ENCODE measurements at places on chromosomes 6 and 20.

DNA sequence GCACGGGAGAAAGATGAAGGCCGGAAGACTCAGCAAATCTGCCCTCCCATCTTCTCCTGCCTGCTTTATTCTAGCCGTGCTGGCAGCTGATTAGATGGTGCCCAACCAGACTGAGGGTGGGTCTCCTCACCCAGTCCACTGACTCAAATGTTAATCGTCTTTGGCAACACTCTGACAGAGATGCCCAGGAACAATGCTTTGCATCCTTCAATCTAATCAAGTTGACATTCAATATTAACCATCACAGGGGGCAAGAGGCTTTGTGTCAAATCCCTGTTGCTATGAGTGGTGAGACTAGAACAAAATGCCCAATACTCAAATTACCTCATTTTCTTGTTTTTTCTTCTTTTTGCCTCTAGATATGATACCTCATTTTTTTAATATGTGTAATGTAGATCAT, 27.4 kb upstream of the PLAGL1 start:
- DNase-seq, result no peak

GRCh38 chr6:5995658-5995948, 11.1 kb downstream of the NRN1 start:
- DNase-seq, result no peak

GRCh38 chr6:56659721-56660380, 17.2 kb upstream of the DST start:
- DNase-seq, result no peak

DNA sequence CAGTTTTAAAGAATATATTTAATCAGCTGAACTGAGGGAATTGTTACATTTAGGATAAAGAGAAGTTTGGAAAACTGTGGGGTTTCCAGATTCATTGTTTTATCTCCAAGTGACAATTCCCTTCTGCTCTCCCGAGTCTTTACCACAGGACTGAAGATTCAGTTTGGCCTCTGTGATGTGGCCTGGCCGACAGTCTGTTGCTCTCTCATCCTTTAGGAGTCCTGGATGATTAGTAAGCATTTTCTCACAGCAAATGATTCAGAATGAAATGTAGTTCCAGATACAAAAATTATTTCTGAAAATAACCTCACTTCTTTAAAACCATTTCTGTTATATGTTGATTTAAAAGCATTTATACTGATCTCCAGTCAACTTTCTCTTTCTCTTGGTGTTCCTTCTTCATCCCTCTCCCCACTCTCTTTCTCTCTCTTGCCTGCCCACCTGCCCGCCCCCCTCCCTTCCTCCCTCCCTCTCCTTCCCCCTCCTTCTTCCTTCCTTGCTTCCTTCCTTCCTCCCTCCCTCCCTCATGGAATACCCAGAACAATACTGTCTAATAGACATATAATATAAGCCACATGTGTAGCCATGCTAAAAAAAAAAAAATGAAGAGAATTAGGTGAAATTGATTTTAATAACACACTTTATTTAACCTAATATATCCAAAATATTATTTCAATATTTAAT, 254.9 kb downstream of the PRL start:
- no peak for DNase-seq

DNA sequence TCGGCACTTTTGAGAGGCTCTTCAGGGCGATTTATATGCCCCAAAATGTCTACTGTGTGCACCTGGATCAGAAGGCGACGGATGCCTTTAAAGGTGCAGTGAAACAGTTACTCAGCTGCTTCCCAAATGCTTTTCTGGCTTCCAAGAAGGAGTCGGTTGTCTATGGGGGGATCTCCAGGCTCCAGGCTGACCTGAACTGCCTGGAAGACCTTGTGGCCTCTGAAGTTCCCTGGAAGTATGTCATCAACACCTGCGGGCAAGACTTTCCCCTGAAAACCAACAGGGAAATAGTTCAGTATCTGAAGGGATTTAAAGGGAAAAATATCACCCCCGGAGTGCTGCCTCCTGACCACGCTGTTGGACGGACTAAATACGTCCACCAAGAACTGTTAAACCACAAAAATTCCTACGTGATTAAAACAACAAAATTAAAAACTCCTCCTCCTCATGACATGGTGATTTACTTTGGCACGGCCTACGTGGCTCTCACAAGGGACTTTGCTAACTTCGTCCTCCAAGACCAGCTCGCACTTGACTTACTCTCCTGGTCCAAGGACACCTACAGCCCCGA, 8.2 kb downstream of the GCNT2 start:
- DNase-seq, result no peak

DNA sequence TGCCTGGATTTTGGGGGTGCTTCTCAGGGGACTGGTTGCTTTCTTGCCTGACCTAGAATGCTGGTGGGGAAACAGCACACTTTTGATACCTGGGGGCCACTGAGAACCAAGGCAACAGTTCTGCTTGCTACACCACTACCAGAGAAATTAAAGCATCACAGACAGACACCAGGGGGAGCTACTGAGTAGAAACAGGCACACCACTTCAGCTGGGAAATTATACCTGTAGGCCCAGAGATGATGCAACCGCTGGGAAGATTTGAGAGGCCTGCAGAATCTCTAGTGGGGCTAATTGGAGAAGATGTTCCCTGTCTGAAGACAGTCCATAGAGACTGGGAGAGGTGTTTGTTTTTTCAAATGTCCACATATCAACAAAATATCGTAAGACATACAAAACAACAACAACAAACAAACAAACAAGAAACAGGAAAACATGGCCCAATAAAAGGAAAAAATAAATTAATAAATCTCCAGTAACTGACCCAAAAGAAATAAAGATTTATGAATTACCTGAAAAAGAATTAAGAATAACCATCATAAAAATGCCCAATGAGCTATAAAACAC, 129.4 kb upstream of the RIN2 start:
- no peak for DNase-seq

GRCh38 chr6:167648501-167649278, 178.0 kb upstream of the AFDN start:
- no peak for DNase-seq

GRCh38 chr20:62253398-62253797, 15.1 kb downstream of the OSBPL2 start:
- DNase-seq, result no peak

DNA sequence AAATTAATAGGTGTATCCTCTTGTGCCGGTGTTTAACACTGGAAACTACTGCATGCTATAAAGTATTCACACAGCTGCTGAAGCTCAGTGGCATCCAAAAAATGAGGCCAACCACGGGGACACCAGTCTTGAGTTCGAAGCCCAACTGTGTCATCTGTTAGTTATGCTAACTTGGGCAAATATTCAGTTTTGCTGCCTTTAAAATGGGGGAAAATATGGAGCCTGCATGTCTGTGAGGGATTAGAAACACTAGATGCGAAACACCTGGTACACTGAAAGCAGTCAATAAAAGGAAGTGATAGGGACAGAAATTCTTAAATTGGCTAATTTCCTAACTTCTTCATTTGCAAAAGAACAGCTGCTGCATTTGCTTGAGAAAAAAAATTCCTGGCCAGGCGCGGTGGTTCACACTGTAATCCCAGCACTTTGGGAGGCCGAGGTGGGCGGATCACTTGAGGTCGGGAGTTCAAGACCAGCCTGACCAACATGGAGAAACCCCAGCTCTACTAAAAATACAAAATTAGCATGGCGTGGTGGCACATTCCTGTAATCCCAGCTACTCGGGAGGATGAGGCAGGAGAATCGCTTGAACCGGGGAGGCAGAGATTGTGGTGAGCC, 36.6 kb upstream of the MLIP start:
- DNase-seq, result no peak

DNA sequence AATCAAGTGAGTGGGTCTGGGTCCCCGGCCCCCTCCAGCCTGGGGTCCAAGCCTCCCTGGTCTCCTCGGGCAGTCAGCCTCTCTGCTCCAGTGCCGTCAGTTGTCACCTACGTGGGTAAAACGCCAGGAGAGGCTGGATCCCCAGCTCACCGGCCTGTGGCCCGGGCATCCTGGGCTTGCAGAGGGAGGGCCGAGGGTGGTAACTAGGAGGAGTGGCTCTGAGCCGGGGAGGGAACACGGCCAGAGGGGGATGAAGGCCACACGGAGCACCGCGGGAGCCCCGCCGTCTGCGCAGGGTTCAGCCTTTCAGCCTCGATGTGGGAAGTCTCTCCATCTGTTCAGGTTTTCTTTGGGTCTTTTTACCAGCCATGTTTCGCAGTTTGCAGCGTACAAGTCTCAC, 29.5 kb upstream of the BHLHE23 start:
- DNase-seq, result no peak

DNA sequence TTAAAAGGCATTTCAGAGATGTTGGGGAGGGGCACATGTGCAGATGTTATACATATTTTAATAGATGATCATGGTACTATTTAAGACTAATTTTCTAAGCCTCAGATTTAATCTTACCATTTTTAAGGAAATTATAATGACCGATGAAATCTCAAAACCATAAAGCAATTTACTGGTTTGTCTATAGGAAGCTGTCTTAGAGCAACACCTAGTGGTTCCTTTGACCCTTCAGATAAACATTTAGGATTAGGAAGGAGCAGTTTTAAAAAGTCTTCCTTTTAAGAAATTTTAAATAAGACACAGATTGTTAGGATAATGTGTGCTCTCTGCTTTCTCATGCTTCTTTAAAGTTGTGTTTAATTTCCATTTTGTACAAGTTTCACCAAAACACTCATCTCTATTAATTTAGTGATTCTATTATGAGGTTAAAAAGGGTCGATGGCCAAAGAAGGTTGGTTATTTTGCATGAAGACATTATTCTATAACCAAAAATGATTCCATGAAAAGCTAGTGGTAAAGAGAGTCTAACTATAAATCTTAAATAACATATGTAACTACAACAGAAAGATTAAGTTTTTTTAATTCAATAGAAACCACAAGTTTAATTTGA, 376.4 kb downstream of the HACE1 start:
- DNase-seq, result no peak

GRCh38 chr6:26497610-26498009, 2.5 kb upstream of the BTN1A1 start:
- no peak for DNase-seq

- DNase-seq, result no peak
Measured at GRCh38 chr6:31770860-31771259, 6.3 kb downstream of the VWA7 start.

- DNase-seq, result no peak
Measured at GRCh38 chr6:140979642-140980091, 1153.1 kb upstream of the GJE1 start.

DNA sequence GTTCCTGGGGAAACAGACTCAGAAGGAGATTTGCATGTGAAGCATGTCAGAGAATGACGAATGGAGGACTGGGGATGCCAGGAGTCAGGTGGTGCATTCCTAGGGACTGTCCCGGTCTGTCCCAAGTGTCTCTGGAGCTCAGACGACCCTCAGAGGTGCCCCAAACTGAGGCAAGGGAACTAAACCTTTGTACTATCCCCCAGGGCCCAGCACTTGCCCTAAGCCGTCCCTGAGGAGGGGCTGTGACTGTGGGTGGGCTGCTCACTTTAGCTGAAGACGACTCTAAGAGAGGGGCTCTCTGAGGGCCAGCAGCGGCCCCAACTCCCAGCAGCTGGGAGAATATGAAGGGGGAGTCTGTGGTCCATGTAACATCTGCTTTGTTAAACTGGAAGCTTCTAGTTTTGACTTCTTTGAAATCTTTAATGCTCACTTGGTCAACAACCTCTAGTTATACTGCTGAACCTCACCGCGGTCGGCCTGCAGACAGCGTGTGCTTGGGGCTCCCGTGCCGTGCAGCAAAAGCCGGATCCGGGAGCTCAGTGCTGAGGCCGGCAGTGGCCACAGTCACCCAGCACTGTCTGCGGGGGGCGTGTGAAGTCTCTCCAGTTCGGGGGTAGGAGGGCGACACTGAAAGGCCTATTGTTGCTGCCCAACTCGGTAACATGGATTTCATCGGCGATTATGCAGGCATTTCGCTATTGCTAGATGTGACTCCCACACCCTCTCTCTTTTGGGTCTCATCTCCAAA, 34.2 kb downstream of the TUBB2B start:
- no peak for DNase-seq

GRCh38 chr20:34037121-34037520, 43.4 kb downstream of the RALY start:
- no peak for DNase-seq

DNA sequence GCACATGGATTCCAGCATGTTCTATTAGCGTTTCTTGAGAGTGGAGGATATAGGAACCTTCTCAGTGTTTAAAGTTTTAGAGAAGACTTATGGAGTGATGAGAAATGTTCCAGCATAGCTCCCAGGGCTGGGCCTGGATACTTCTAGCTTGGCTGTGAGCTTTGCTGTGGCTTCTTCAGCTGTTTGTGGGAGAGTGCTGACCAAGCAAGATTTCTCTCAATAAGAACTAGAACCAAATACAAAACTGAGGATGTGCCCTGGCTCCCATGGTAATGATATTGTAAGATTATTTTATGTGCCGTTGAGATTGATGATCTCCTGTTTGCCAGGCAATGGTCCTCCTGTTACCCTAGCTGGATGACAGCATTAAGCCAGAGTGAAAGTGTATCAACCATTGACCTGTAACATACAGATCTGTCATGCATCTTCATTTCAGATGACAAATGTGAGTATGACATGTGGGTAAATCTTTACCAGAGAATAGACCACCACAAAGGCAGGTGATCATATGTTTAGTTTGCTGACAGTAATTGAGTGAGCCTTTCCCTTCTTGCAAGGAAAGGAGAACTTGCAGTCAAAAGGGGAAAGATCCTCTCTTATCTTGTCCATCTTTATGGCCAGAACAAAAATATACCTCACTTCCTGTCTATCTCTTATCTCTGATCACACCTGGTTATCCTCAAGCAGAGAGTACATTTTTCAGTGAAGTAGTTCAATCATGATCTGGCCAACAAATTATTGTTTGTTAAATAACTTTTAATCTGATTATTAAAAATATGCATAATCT, 180.1 kb downstream of the SLC24A3 start:
- DNase-seq, result no peak

GRCh38 chr6:37724530-37725220, 27.0 kb upstream of the MDGA1 start:
- DNase-seq, result no peak

- no peak for DNase-seq
Measured at GRCh38 chr6:77143659-77144447, 319.4 kb downstream of the HTR1B start.

- DNase-seq, result no peak
Measured at GRCh38 chr6:166657531-166657930, 30.5 kb upstream of the RPS6KA2 start.

- DNase-seq, result no peak
Measured at GRCh38 chr20:20363799-20364592, 3.9 kb upstream of the INSM1 start.

DNA sequence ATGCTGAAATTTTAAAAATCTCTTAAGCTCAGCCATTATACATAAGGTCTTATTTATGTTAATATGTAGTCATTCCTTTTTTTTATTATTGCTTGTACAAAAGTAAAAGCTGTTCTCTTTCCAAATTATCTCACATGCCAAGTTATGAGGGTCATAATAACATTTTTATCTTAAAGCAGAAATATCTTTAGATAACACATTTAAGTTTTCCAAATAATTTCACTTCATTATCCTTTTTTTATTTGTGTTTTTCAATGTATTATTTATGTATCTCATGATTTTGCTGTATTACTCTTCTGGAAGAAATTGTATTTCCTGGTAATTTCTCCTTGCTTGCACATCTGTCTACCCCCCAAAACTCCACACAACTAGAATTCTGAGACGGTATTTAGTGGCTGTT, 461.1 kb upstream of the SOX4 start:
- no peak for DNase-seq

- no peak for DNase-seq
Measured at GRCh38 chr6:144326393-144326792, 41.3 kb downstream of the UTRN start.

All from vagina (tissue), 2 donors.